ENCODE measurements at places on chromosomes 2 and 18.

GRCh38 chr2:84491741-84492140 lies 24.6 kb upstream of the DNAH6 start:
- DNase-seq = no peak

- no peak for DNase-seq
Observed at GRCh38 chr18:46174342-46175041, 70.3 kb downstream of the HAUS1 start.

- DNase-seq = no peak
Observed at GRCh38 chr2:162677476-162677875, 161.1 kb downstream of the KCNH7 start.

- DNase-seq = no peak
Observed at GRCh38 chr2:119311371-119311770, 55.3 kb downstream of the C2orf76 start.

- DNase-seq = no peak
Observed at GRCh38 chr2:239466755-239467271, 66.0 kb upstream of the HDAC4 start.

DNA sequence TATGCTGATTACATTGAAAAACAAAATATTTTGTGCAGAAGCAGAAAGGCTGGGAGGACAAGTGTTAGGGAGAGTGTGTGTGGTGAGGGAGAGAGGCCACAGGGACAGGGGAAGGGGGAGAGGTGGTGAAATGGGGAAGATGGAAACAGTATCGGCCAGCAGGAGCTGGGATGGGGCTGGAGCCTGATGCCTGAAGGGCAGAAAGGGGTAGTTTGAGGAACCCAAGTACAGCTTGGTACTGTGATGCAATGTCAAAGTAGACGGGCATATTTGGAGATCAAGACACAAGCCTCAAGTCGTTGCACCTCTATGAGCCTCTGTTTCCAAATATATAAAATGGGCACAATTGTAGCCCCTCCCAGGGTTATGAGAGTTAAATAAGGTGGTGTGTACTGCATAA lies 152.1 kb downstream of the LPIN1 start:
- no peak for DNase-seq

GRCh38 chr2:179677746-179678505 lies 183.5 kb downstream of the ZNF385B start:
- no peak for DNase-seq

- no peak for DNase-seq
Observed at GRCh38 chr2:181308766-181309515, 148.2 kb upstream of the ITGA4 start.

GRCh38 chr18:50573679-50574078 lies 13.8 kb downstream of the MAPK4 start:
- no peak for DNase-seq
